ENCODE measurements at places on chromosomes 3 and 15.

DNA sequence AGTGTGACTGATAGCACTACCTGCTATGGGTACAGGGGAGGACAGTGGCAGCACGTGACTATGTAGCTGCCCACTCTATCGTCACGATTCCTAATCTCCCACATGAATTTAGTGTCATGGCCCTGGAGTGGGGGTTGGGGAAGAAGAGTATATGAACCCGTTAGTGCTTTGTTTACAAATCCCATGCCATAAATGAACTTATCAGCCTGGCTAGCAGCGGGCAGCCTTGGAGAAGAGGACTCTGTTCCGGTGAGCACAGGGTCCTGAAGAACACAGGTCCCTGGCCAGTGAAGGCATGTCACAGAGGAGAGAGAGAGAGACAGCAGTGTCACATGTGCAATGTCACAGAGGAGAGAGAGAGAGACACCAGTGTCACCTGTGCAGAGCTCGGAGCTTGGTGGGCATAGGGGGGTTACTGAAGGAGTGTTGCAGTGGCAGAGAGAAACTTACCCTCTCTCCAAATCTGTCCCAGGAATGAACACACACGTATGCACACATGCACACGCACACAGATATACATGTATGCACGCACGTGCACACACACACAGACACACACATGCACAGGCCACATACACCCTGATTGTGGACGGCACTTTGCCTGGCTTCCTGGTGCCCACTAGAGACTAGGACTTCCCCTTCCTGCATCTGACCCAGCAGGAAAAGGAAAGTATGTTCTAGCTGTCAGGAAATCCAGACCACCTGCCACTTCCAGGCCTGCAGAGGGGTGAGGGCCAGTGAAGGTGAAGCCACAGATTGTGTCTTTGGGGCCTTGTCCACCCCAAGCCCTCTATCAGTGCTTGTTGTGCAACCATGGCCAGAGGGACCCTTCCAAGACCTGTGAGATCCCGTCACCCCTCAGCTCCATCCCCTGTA lies 26.3 kb downstream of the ITGA11 start:
- no peak for ATAC-seq

- no peak for ATAC-seq
Measured at GRCh38 chr3:193270451-193270850, 29.4 kb downstream of the PLAAT1 start.

GRCh38 chr15:55277715-55278114 lies 11.9 kb downstream of the RAB27A start:
- ATAC-seq, result no peak

DNA sequence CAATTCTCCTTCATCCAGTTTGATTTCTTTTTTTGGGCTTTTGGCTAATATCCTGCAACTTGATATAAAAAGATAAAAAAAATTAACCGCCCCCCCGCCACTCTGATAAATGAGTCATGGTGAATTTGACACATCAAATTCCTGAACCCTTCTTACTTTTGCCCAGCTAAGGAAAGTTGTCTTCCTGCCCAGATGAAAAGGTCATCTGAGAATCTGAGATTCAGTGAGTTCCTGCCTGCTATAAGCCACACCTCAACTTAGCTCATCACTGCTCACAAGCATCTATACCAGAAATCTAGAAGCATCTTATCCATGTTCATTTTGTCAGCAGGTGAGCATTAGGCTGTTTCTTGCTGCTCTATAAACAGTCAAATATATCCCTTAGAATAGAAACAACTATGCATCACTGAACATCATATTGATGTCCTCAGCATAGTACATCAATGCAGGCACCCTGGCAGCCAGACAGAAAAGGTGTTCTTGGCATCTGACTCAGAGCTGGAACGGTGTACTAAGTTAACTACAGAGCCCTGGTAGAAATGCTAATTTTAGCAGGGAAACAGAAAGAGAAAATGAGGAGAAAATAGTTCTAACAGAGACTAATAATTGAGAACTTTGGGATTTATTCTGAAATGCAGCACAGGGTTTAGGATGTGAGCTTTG lies 77.1 kb downstream of the SEMA6D start:
- ATAC-seq, result no peak

GRCh38 chr15:67406257-67406861 lies 114.6 kb upstream of the C15orf61 start:
- no peak for ATAC-seq

GRCh38 chr15:62079594-62079993 lies 12.8 kb downstream of the C2CD4A start:
- ATAC-seq, result no peak

DNA sequence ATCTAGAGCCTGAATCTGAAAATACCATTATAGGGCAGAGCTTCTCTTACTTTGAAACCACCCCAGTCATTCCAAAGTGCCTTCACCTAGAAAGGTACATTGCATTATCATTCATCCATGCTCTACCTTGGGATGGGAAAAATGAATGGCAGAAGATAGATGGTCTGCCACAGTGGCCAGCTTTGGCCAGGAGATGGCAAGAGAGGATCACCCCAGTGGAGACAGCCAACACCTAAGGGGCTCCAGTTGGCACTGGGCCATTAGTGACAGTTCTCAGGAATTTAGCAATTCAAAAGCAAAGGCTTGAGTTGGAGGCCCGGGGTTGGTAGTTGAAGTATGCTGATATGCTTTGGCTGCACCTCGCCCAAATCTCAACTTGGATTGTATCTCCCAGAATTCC lies 253.6 kb upstream of the MRPL3 start:
- no peak for ATAC-seq

GRCh38 chr3:54547051-54547450 lies 380.8 kb downstream of the LRTM1 start:
- no peak for ATAC-seq

DNA sequence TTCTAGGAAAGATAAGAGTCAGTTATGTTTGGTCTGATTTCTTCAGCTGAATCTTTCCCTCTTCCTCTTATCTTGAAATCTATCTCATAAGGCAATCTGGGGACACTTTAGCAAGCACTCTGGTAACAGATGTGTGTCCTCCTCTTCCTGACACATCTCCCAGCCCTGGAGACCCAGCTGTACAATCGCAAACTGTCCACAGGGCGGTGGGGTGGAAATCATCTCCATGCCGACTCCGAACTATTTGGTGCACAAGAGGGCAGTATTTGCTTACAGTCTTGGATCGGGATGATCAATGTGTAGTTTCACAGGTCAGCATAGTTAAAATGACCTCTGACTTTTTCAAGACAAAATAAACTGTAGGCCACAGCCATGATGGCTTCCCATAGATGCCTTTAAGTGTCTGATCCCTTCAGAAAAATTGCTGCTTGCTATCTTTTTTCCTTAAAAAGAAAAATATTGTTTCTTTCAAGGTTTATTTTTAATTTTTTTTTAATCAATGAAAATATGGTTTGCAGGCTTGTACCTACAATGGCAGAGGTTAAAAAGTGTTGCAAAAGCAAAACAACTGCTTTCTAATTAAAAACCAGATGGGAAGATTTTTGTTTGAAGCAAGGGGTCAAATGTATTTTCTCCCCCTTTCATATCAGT lies 17.7 kb downstream of the EEFSEC start:
- no peak for ATAC-seq

- no peak for ATAC-seq
Measured at GRCh38 chr3:195096484-195097330, 174.3 kb downstream of the XXYLT1 start.

Measured in activated CD4-positive, CD25-positive, alpha-beta regulatory T cell treated with anti-CD3 and anti-CD28 coated beads, Interleukin-2, amount 50 U/mL, for 24 hours (primary cell).